GM23338 (cell line): ENCODE measurements at places on chromosomes 16 and 17.

- no peaks in the 10 kb centered on the region for H3K27me3 ChIP-seq
- no peaks in the 10 kb centered on the region for H3K36me3 ChIP-seq
- no peak overlapping the region for H3K27ac ChIP-seq
- no peak for DNase-seq
- H3K4me1 ChIP-seq = peaks cover 18% of the 10 kb centered on the region
Measured at GRCh38 chr17:36791942-36792475, 145.3 kb upstream of the LHX1 start.

GRCh38 chr16:31365131-31365865, 10.3 kb downstream of the ITGAX start:
- H3K27me3 ChIP-seq = no peaks in the 10 kb centered on the region
- H3K4me1 ChIP-seq = no peaks in the 10 kb centered on the region
- DNase-seq = no peak
- no peak overlapping the region for H3K27ac ChIP-seq

- no peak overlapping the region for H3K27ac ChIP-seq
- DNase-seq = no peak
- peaks cover 45% of the 10 kb centered on the region for H3K27me3 ChIP-seq
- no peak overlapping the region for H3K4me3 ChIP-seq
Measured at GRCh38 chr16:181565-182021, 1.3 kb downstream of the HBQ1 start.

GRCh38 chr17:50872710-50873424, 6.7 kb upstream of the TOB1 start:
- H3K36me3 ChIP-seq = no peaks in the 10 kb centered on the region
- DNase-seq = no peak
- peaks cover 9% of the 10 kb centered on the region; the same call in 1 of the 2 replicates for H3K4me1 ChIP-seq
- no peak overlapping the region for H3K4me3 ChIP-seq

DNA sequence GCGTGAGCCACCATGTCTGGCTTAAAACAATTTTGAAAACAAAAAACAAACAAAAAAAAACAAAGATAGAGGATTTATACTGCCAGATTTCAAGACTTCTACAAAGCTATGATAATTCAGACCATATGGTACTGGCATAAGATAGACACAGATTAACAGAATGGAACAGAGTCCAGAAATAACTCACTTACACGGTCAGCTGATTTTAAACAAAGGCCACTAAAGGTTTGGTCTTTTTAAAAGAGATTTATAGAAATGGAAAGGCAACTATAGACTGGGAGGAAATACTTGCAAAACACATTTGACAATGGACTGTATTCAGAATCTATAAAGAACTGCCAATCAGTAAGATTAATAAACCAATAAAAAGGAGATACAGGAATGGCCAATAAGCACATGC, 48.6 kb upstream of the MNT start:
- H3K4me3 ChIP-seq = no peak overlapping the region
- H3K27ac ChIP-seq = 0 out of 2 replicates have a peak overlapping the region, but pooled peaks have one; percentile 10
- H3K4me1 ChIP-seq = 0 out of 2 replicates have a peak, but pooled peaks cover 8% of the 10 kb centered on the region
- no peak for DNase-seq

GRCh38 chr17:45146890-45147580, 1.2 kb upstream of the HEXIM1 start:
- no peaks in the 10 kb centered on the region for H3K36me3 ChIP-seq
- H3K4me1 ChIP-seq = peaks cover 35% of the 10 kb centered on the region
- peak overlapping the region; percentile 62 for H3K4me3 ChIP-seq
